LNCaP clone FGC (cell line): ENCODE measurements at places on chromosomes 2 and 18.
A peak's percentile ranks its signal among the peaks of the same experiment; 100 is the strongest.

DNA sequence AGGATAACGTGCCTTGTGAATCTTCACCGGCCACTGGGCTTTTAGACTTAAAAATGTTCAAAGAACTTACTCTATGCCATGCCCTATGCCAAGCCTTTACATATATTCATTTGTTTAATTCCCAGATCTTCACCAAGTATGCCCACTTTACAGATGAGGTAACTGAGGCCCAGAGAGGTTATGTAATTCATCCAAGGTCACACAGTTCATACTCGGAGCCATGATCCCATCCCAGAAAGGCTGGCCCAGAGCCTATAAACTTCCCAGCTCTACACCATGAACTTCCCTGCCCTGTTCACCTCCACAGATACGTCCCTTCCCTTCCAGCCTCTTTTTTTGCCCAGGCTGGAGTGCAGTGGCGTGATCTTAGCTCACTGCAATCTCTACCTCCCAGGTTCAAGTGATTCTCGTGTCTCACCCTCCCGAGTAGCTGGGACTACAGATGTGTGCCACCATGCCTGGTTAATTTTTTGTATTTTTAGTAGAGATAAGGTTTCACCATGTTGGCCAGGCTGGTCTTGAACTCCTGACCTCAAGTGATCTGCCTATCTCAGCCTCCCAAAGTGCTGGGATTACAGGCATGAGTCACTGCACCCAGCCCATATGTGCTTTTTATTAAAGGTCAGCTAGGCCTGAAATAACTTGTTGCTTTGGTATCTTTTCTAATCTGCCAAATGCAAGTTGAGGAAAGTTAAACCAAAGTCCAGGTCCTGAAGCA, 44.1 kb downstream of the MTHFD2 start:
- DNase-seq, result no peak

- no peak for DNase-seq
Measured at GRCh38 chr2:197869041-197869440, 64.6 kb downstream of the PLCL1 start.

- DNase-seq, result no peak
Measured at GRCh38 chr2:18356676-18357075, 203.8 kb downstream of the RDH14 start.

DNA sequence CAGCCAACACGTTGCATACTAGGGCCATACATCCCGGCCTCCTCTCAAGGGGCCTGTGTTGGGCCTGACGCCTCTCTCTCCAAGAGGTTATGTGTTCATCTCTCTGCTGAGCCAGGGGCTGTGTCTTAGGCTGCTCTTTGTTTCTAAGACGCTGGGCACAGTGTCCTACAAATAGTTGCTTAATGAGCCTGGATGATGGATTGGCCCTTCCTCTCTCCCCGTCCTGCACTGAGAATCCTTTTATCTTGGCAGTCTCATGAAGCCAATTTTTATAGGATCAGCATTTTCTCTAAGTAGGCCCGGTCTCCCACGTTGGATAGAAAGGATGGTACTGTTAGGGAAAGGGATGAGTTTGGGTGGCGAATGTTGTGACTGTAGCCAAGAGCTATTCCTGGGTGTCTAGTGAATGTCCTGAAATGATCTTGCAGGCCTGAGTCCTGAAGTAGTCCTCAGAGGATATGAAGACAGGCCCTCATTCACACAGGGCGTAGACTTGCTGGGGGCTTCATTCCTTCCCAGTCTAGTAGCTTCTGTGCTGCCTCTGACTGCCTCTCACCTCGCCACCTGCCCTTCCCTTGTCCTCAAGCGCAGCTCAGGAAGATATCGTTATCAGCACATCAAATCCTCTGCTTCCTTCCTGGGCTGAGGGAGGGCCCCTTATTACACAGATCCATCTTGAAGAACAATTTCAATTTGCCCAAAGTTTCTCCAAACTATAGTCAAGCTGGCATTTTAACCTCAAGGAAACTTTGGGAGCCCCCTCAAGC, 8.8 kb downstream of the LBH start:
- no peak for DNase-seq

DNA sequence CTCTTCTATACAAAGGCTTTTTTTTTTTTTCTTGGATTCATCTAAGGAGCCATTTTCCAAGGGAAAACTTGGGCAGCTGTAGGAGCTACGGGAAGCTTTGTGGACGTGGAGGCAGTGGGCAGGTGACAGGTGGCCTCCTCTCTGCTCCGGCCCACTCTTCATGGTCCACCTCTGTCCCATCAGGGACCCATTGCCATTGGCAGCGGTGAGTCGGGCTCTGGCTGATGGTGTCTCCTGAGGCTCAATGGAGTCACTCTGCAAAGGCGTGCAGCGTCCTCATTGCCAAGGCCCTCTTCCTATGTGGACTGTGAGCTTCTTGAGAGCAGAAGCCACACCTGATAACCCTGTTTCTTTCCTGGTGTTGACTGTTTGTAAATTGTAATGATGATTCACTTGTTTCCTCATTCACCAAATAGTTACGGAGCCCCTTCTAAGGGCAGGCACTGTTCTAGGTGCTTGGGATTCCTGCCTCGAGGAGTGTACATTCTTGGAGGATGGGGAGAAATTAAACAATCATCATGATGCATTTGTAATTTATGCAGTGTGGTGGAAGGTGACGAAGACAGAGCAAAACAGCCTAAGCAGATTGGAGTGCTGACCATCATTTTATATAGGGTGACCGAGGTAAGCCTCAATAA, 240.3 kb upstream of the HS6ST1 start:
- DNase-seq, result no peak

- DNase-seq, result no peak
Measured at GRCh38 chr18:60027397-60027796, 127.6 kb downstream of the PMAIP1 start.

GRCh38 chr2:100771125-100771524, 48.8 kb upstream of the NPAS2 start:
- no peak for DNase-seq

GRCh38 chr2:99857372-99857771, 285.0 kb downstream of the AFF3 start:
- DNase-seq, result no peak

- no peak for DNase-seq
Measured at GRCh38 chr2:3261511-3261910, 116.1 kb downstream of the EIPR1 start.

- DNase-seq, result no peak
Measured at GRCh38 chr18:32621034-32621433, 150.4 kb upstream of the GAREM1 start.

- no peak for DNase-seq
Measured at GRCh38 chr2:167732326-167732725, 515.1 kb downstream of the STK39 start.

DNA sequence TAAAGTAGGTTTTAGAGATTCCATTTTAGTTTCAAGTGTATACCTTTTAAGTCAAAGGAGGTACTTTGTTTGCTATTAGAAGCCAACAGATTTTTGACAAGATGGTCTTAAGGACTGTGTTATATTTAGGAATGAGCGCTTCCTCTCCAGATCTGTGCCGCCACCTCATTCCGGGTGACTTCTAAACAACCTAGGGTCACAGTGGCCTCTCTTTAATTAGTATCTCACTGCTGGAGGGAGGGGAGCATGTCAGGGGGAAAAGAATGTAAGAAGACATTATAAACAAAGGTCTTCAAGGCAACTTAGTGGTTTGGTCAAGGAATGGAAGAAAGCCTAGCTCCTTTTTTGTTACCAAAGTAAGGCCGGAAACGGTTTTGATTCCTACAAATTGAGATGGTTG, 67.0 kb downstream of the RBMS1 start:
- no peak for DNase-seq

DNA sequence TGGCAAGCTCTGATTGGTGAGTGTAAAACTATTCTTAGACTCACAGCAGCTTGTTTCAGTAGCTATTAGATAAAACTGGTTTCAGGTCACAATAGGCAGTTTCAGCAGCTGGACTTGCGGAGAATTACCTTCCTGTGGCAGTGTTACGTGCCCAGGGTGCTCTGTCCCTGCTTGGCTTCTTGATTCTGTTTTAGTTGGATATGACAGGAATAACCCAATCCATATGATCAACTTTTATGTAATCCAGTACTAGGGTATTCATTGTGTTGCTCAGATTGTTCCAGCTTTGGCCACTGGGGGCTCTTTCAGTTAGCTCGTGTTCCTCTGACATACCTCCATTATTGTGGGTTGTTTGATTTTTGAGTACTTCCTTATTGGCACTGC, 43.1 kb downstream of the INPP4A start:
- DNase-seq, result no peak

DNA sequence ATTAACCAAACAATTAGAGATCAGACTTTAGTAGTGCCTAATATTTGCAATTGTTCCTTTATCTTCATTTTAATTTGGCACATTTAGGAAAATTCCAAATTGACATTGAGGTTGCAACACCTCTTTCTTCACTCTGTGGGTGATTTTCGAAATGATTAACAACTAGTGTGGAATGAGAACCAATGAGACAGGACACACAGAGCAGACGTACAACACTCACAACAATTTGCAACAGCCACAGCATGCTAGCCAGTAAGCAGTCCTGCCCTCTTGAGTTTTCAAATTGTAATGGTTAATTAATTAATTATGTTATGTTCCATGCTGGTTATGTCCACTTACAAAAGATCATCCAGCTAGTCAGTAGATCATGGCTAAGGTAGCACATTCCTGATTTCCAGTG, 339.3 kb downstream of the LRP1B start:
- no peak for DNase-seq

DNA sequence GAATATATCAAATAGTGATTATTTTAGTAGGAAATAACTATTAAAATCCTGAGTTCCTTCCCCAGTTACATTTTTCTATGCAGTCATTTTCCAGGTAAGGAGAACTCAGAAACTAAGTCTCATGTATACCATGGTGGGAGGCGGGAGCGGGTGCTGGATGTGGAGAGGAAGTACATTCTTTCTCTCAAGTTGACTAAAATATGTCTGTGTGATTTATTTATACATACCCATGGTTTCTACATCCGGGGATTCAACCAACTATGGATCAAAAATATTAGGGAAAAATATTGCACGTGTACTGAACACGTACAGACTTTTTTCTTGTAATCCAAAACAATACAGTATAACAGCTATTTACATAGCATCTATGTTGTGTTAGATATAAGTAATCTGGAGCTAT, 6.8 kb downstream of the ZCCHC2 start:
- no peak for DNase-seq

GRCh38 chr2:238304116-238304515, 15.7 kb upstream of the PER2 start:
- DNase-seq, result no peak

DNA sequence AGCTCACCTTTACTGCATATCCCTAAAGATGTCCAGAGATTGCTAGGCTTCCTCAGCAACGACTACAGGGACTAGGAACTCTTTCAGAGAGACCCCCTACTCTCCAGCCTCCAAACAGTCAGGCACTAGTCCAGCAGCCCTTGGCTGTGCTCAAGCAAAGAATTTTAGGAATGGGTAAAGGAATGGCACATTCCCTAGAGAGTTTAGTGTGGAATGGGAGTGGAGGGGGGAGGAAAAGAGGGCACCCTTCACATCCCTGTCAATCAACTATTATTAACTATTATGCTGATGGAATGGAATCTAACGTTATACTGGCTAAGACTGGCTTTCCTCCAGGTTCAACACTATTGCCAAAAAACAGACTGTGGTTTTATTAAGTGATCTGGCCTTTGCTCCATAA, 64.8 kb downstream of the IKZF2 start:
- no peak for DNase-seq

GRCh38 chr2:27915874-27916273, 25.3 kb downstream of the BABAM2 start:
- DNase-seq, result peak; percentile 92

DNA sequence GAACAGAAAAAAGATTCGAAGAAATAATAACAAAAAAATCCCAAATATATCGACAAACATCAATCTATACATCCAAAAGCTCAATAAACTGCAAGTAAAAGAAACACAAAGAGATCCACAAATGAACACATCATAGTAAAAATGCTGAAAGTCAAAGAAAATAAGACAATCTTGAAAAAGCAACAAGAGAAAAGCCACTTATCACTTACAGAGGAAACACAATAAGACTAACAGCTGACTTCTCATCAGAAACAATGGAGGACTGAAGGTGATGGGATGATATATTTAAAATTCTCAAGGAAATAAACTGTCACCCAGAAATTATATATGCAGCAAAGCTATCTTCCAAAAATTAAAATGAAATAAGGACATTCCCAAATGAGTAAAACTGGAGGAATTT, 140.3 kb downstream of the NDUFA10 start:
- no peak for DNase-seq

GRCh38 chr18:44543387-44543786, 137.3 kb upstream of the SETBP1 start:
- DNase-seq, result no peak

DNA sequence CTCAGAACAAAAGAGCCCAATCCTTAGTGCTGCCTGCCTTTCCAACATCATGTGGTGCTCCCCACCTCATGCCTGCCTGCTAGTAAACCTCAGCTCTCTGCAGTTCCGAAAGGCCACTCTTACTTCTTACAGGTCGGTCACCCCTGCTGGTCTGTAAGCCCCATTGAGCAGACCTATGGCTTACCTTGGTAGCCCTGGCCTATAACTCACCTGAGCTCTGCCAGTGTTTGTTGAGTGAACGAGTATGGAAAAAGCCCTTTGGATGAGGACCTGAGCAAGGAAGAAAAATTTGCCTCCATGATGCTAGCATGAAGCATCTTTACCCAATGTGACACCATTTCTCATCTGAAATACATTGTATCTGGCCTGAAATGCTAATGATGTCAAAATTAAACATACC, 83.3 kb downstream of the LIPG start:
- DNase-seq, result no peak

DNA sequence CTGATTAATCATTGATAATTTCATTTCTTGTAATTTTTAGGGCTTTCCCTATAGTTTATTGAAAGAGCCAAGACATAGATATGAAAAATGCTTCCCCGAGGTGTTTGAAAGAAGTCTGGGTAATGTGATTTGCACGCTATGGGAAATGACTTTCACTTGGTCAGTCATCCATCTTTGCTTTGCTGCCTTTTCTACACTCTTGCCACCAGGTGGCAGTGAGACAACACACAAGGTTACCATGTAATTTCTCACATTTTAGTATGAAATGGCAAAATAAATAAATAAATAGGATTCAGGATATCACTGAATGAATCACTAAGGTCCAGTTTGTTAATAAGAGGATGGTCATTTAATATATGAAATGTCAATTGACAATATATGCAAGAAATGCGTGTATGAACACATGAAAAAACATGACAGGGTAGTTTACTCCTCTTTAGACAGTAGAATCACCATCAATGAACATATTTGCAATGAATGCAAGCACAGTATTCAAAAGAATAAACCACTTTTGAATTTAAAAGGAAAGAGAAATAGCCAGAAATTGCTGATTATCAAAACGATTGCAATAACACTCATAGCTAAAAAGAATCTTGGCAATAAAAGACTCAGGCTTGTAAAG, 52.2 kb upstream of the KCNH7 start:
- DNase-seq, result peak; percentile 14
